GM06990 (cell line): ENCODE measurements at places on chromosomes 7 and 10.

- DNase-seq, result no peak
These were observed 67.3 kb downstream of the NHLRC2 start for GRCh38 chr10:113921561-113922370.

GRCh38 chr10:19728376-19728775, 87.9 kb upstream of the PLXDC2 start:
- DNase-seq, result no peak

GRCh38 chr10:93080350-93081046, 6.8 kb downstream of the CYP26A1 start:
- DNase-seq, result no peak

DNA sequence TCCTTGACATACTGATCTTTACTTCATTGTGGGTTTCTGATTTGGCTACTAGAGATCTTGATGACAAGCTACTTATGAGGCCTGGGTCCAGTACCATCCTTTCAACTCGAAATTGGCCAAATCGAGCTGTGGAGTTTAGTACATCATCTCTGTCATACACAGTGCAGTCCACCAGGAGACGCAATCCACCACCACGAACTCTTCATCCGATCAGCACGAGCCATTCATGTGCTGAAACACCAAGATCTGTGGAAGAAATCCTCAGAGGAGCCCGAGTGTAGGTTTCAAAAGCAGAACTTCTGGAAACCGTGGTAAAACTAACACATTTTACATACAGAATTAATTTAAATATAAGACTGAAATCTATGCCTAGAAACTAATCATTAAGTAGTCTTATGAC, 14.2 kb downstream of the DNAJC9 start:
- DNase-seq, result no peak

DNA sequence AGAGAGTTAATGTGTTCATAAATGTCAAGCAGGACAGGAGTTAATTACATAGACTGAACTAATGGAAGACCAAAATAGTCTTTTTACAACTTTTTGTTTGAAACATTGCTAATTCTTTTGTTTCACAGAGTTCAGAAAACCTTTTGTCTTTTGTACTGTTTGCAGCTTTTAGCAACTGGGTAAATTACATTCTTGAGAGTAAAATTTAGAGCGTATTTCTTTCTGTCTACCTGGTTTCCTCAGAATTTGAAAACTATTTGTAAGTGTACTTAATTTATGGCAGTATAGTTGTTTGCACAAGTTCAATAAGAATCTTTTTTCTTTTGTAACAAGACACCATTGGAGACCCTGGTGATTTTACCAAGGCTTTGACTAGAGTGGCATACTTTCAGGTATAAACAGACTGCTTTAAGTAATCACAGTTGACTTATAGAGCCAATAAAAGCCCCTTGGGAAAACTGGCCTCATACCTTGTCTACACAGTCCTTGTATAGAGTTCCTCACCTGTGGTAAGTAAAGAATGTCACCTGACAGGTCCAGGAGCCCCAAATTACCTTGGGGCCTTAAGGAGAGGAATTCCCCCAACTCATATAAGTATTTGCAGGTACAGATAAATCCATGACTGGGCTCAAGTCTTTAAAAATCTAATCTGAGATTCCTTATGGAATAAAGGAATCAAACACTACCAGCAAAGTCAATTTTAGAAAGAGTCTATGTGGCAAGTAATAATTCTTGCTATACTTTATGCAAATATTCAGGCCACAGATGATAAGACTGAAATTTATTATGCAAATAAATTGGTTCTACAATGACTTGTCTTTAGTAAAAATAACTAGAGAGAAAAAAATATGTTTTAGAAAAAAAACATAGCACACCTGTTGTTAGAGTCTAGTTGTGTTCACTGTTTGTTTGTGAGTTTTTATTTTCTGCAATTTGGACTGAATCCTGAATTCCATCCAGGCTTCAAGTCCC, 23.6 kb upstream of the CREB3L2 start:
- peak; percentile 28 for DNase-seq

GRCh38 chr7:100360135-100360854, 2.4 kb downstream of the PILRB start:
- DNase-seq, result no peak

- DNase-seq, result no peak
These were observed 112.8 kb upstream of the RAB18 start for GRCh38 chr10:27391325-27391724.

GRCh38 chr7:141228482-141228881, 154.6 kb downstream of the TMEM178B start:
- DNase-seq, result no peak

- DNase-seq, result no peak
These were observed 286.2 kb downstream of the RPS24 start for GRCh38 chr10:78319841-78320240.

DNA sequence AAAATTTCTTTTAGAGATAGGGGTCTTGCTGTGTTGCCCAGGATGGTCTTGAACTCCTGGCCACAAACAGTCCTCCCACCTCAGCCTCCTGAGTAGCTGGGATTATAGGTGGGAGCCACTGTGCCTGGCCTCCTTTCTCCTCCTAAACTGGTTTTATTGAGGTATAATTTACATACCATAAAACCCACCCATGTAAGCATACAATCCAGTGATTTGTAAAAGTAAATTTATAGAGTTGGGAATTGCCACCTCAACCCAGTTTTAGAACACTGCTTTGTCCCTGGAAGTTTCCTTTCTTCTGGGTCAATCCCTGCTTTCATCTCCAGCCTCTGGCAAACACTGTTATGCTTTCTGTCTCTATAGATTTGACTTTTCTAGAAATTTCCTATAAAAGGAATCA, 49.0 kb downstream of the CNNM2 start:
- no peak for DNase-seq

DNA sequence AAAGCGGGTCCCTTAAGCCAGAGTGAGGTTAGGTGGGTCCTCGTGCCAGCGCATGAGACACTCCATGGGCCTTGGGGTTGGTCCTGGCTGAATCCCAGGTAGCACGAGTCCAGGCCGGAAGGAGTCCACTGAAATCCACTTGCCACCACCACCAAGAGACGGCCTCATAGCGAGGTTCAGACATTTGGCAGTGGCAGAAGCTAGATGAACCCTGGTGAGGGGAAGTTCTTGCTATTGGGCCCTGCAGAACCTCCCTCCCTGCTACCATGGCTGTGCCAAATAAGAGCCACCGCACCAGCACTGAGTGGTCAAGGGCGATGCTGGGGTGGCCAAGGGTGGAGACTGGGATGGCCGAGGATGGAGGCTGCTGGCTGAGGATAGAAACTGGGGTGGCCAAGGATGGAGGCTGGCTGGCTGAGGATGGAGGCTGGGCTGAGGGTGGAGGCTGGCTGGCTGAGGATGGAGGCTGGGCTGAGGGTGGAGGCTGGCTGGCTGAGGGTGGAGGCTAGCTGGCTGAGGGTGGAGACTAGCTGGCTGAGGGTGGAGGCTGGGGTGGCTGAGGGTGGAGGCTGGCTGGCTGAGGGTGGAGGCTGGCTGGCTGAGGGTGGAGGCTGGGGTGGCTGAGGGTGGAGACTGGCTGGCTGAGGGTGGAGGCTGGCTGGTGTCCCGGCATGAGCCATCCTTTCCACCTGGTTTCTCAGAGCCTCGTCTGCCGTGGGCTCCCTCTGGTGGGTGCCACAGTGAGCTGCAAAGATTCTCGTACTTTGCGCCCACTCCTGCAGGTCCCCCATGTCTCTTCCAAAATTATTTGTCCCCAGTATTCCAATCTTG, 88.2 kb downstream of the ELFN1 start:
- DNase-seq, result no peak

- DNase-seq, result no peak
These were observed 317.5 kb downstream of the SFMBT2 start for GRCh38 chr10:7093368-7093767.

DNA sequence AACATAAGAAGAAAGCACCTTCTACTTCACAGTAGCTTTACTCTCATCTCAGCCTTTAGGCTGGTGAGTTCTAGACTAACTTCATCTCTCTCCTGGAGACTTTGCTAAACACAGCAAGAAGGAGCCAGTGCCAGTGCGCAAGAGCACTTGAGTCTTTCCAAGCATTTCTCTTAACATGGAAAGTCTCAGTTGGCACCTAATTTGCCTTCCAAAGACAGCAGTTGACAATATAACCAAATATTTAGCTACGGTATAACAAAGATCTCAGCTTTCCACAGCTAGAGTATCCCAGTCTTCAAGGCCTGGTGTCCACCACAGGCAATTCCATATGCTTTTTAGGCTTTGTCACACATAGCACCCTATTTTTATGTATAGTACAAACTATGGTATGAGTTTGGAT, 1204.9 kb downstream of the CNTNAP2 start:
- DNase-seq, result no peak

GRCh38 chr7:119562839-119563238, 710.1 kb upstream of the KCND2 start:
- no peak for DNase-seq

DNA sequence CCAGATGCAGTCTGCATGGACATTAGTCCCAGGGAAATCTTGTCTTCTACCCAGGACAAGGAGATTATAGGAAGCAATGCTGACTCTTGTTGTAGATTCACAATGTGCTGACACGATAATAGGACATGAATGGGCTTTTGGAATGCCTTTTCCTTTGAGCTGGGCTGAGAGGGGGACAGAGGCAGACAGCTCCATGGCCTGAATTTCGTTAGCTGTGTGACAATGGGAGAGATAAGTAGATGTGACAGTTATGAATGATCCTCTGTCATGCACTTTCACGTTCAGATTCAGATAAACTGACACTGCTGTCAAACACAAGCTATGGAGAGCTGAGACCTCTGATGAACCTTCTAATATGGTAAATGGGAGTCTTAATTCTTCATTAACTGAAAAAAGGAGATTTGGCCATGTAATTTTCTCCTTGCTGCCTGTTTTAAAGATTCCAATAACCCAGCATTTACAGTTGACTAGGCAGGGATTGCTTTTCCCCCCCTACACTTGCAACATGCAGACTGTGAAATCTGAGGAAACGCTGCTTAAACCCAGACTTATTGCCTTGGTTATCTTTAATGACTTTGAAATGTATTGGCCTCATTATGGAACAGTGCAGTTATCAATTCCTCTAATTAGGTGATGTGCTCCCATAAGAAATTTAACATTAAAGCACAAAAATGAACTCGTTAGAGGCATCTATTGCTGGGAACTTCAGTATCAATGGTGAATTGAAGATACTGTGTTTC, 669.3 kb downstream of the AUTS2 start:
- DNase-seq, result no peak

GRCh38 chr10:116470768-116471415, 43.2 kb downstream of the PNLIPRP3 start:
- no peak for DNase-seq

DNA sequence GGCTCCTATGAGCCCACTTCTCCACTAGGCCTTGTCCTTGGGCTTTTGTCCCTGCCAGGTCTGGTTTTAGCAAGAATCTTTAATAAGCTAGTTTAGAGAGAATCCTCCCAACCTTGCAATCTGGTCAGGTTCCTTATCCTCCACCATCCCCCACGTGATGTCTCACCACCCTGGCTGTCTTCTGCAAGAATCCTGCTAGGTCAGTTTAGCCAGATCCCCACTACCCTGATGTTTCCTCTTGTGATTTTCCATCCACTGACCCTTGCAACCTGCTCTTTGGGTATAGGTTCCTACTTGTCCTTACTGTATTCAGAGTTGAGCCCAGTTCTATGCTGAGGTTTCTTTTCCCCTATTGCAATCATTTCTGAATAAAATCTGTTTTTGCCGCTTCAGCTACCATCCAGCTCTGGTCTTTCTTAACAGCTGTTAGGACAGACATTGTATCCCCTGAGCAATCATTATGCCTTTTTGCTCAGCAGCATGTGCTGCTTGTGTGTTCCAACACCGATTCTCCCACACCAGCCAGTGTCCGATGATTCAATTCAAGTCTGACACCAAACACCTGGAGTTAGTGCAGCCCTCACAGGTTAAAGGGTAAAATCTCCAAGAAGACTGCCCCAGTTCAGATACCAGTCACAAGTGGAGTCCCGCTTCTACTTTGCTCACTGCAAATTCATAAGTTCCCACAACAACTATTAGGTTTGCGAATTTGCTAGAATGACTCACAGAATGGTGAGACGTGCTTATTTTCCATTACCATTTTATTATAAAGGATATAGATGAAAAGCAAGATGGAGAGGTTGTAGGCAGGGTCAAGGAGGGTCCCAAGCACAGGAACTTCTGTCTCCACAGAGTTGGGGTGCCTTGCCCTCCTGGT, 62.2 kb upstream of the ADCY1 start:
- DNase-seq, result no peak

DNA sequence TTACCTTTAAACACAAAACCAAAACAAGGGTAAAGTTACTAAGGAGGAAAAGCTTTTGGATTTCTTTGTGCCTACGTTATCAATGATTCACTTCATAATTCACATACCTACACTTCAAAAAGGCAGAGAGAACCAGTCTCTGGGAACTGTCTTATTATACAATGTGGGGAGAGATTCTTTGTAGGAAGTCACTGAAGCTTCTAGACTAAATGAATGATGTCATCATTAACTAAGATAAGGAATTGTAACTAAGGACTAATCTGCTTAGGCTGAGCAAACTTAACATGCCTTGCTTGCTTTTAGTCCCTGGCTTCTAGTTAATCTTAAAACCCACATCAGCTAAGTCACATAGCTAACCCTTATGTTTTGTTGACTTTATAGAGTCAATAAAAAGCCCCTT, 771.2 kb downstream of the NXPH1 start:
- no peak for DNase-seq

- DNase-seq, result no peak
These were observed 7.0 kb upstream of the EVX1 start for GRCh38 chr7:27235387-27236311.

DNA sequence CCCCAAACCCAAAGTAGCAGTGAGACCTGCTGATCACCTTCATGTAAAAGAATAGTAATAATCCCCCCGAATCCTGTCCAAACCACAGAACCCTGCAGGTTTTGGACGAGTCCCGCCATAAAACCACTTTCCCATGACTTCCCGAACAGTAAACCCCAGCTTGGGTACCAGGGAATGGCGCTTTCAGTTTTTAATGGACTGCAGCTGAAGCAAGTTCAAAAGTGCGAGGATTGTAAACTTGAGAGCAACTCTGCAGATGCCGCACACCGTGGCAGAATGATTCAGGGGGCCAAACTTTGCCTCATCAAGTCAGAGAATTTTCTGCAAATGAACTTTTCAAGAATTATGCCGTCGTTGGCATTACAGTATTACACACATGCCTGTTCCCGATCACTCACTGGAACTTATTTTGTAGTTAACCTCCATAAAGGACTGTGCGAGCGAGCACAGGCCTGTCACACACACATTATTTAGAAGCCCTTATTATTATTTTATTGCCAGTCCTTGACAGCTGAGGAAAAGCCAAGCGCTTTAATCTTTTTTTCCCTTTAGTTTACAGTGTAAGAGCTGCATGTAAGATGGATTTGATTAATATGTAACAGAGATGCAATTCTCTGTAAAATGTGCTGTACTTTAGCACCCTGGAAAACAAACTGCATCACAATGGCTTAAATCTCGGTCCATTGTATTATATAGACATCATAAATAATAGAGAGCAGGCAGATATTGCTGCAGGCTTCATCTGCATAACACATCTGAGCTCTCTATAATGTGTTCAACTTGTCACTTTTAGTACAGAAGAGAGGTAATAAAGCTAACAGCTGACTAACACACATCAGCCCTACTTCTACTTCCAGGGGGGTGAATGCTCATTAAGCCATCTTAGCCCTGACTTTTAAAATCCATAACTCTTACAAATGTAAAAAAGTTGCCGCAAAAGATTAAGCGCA, 493.5 kb upstream of the GALNT17 start:
- no peak for DNase-seq

- no peak for DNase-seq
These were observed 380.9 kb upstream of the SEMA3C start for GRCh38 chr7:81299711-81300110.
